Stimulated activated CD4-positive, alpha-beta T cell treated with anti-CD3 and anti-CD28 coated beads, Interleukin-15, amount 100 ng/mL, for 1 hour (primary cell): ENCODE measurements at places on chromosomes 3 and 15.

DNA sequence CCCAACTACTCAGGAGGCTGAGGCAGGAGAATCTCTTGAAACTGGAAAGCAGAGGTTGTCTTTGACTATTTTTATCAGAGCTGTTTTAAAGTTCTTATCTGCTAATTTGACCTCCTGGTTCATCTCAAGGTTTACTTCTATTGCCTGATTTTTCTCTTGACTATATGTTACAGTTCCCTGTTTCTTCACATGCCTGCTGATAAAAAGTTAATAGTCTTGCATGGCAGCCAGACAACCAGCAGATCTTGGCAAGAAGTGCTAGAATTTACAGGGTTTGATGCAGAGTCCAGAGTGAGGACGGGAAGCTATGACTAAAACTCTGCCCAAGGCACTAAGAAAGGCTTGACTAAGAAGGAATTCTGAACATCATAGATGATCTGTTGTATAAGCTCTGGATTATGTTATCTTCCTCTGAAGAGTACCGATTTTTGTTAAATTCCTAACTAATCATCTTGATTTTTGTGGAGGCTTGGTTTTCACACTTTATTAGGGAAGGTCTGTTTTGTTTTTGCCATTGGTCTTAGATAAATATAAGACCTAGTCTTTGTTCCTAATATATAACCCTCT lies 85.9 kb downstream of the CHSY1 start:
- DNase-seq: no peak

GRCh38 chr15:74827614-74828013 lies 1.2 kb downstream of the CPLX3 start:
- no peak for DNase-seq

DNA sequence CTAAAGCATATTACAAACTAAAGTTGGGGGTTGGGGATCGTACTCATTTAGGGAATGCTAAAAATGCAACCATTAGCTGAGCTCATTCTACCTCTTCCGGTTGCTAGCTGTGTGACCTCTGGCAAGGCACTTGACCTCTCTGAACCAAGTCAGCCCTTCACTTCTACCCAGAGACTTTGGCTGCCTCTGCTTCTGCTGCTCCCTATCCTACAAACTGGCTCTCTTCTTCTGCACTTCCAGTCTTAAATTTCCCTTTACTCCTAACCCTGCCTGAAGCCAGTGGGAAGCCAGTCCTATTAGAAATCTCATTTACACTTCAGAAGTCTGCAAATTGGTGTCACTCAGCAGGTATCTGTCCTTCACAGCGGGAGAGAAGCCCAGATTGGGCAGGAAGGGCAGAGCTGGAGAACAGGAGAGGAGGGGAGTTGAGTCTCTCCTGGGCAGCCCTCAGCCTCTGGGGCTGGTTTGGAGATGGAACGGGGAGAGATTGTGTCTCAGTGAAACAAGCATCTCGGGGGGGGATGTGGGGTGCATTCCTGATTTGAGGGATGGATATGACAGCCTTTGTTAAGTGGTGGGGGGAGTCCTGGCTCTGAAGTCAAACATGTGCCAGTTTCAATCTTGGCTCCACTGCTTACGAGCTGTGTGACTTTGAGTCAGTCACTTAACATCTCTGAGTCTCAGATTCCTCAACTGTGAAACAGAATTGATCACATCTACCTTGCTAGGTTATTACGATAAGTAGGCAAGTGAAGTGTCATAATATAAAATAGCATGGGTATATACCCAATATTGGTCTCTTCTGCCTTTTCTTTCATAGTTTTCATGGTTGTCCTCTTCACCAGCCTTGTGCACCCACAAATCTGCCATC lies 7.8 kb upstream of the AEN start:
- DNase-seq: no peak

- DNase-seq: no peak
These were observed 347.8 kb downstream of the TBC1D5 start for GRCh38 chr3:17394541-17395155.
